ENCODE measurements at places on chromosomes 5 and 9.

GRCh38 chr5:114898602-114899001, 271.1 kb downstream of the TRIM36 start:
- H3K27me3 ChIP-seq = no peaks in the 10 kb centered on the region
- no peak overlapping the region for H3K27ac ChIP-seq
- no peak overlapping the region for H3K4me3 ChIP-seq
- DNase-seq = no peak

- no peaks in the 10 kb centered on the region for H3K27me3 ChIP-seq
- peaks cover 3% of the 10 kb centered on the region for H3K4me1 ChIP-seq
- no peaks in the 10 kb centered on the region for H3K36me3 ChIP-seq
- no peak for DNase-seq
- no peak overlapping the region for H3K4me3 ChIP-seq
Observed at GRCh38 chr9:120369608-120370220, 210.3 kb downstream of the CDK5RAP2 start.

DNA sequence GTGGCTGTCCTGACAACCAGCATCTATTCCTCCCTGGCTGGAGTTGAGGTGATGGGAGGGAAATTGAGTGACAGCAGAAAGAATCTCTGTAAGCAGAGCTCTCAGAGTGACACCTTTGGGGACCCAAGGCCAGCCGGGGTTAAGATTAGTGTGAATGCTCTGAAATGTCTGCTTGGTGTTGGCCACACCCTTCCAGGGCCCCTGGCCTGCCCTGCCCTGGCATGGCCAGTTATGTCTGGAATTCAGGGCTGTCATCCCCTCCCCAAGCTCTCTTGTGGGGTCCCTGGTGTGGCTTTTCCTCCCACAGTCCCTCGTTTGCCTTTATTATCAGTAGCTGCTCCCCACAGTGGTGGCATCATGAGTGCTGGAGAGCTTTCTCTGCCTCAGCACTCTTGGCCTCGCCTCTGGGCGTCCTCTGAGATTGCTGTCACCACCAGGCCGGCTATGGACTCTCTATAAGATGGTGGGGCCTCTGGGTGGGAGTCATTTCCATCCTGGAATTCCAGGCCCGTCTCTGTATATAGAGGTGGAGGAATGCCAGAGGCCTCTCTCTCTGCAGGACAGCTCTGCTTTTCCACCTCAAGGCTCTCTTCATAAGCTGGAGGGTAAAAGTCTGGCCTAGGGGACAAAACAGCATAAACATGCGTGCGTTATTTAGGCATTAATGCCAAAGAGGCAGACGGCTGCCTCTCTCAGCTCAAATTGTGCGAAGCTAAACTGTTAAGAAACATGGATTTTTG, 3.6 kb downstream of the TMEM252 start:
- no peak for DNase-seq
- no peaks in the 10 kb centered on the region for H3K36me3 ChIP-seq
- H3K27me3 ChIP-seq = no peaks in the 10 kb centered on the region
- H3K27ac ChIP-seq = no peak overlapping the region

- no peaks in the 10 kb centered on the region for H3K4me1 ChIP-seq
- DNase-seq = no peak
- no peaks in the 10 kb centered on the region for H3K27me3 ChIP-seq
- H3K27ac ChIP-seq = no peak overlapping the region
Observed at GRCh38 chr5:133921069-133921468, 47.4 kb downstream of the C5orf15 start.

DNA sequence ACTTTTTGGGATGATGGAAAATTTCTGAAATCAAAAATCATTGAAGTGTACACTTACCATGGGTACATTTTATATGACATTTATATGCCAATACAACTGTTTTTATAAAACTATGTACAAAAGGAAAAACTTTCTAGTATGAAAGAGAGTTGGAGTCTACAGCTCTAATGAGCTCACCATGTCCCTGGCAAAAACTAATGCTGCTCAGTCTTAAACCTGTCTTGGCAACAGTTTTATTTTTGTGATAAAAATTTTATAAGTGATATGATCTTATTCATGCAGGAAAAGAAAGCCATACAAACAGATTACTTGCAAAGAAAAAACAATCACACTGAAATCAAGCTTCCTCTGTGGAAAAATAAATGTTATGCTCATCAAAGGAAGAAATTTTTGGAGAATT, 78.9 kb upstream of the RASEF start:
- no peak overlapping the region for H3K4me3 ChIP-seq
- no peaks in the 10 kb centered on the region for H3K36me3 ChIP-seq
- H3K4me1 ChIP-seq = peaks cover 4% of the 10 kb centered on the region
- no peak for DNase-seq

GRCh38 chr9:6764011-6764410, 6.2 kb downstream of the KDM4C start:
- H3K4me3 ChIP-seq = no peak overlapping the region
- no peak for DNase-seq
- peaks cover 5% of the 10 kb centered on the region for H3K4me1 ChIP-seq

- H3K4me1 ChIP-seq = no peaks in the 10 kb centered on the region
- H3K27ac ChIP-seq = no peak overlapping the region
- DNase-seq = no peak
- peaks cover 10% of the 10 kb centered on the region for H3K27me3 ChIP-seq
- no peak overlapping the region for H3K4me3 ChIP-seq
Observed at GRCh38 chr9:117779760-117780159, 75.6 kb downstream of the TLR4 start.

GRCh38 chr5:139147483-139148087, 50.6 kb downstream of the SIL1 start:
- no peak overlapping the region for H3K4me3 ChIP-seq
- peak; percentile 33 for DNase-seq
- H3K4me1 ChIP-seq = peaks cover 26% of the 10 kb centered on the region
- H3K27me3 ChIP-seq = no peaks in the 10 kb centered on the region

- no peaks in the 10 kb centered on the region for H3K27me3 ChIP-seq
- H3K36me3 ChIP-seq = no peaks in the 10 kb centered on the region
- H3K4me3 ChIP-seq = no peak overlapping the region
- H3K4me1 ChIP-seq = no peaks in the 10 kb centered on the region
- DNase-seq = no peak
- no peak overlapping the region for H3K27ac ChIP-seq
Observed at GRCh38 chr5:123855609-123856008, 343.6 kb downstream of the CSNK1G3 start.

- H3K27ac ChIP-seq = no peak overlapping the region
- no peak overlapping the region for H3K4me3 ChIP-seq
- H3K4me1 ChIP-seq = no peaks in the 10 kb centered on the region
- DNase-seq = no peak
- no peaks in the 10 kb centered on the region for H3K27me3 ChIP-seq
Observed at GRCh38 chr5:60887746-60888145, 43.7 kb upstream of the ELOVL7 start.

GRCh38 chr9:14326264-14326826, 12.4 kb upstream of the NFIB start:
- H3K27me3 ChIP-seq = no peaks in the 10 kb centered on the region
- no peaks in the 10 kb centered on the region for H3K4me1 ChIP-seq
- H3K27ac ChIP-seq = no peak overlapping the region
- no peaks in the 10 kb centered on the region for H3K36me3 ChIP-seq
- H3K4me3 ChIP-seq = no peak overlapping the region

GRCh38 chr9:119802621-119803020, 433.4 kb upstream of the BRINP1 start:
- H3K4me3 ChIP-seq = no peak overlapping the region
- H3K4me1 ChIP-seq = no peaks in the 10 kb centered on the region
- H3K27ac ChIP-seq = no peak overlapping the region
- H3K27me3 ChIP-seq = no peaks in the 10 kb centered on the region
- no peaks in the 10 kb centered on the region for H3K36me3 ChIP-seq
- DNase-seq = peak; percentile 26

DNA sequence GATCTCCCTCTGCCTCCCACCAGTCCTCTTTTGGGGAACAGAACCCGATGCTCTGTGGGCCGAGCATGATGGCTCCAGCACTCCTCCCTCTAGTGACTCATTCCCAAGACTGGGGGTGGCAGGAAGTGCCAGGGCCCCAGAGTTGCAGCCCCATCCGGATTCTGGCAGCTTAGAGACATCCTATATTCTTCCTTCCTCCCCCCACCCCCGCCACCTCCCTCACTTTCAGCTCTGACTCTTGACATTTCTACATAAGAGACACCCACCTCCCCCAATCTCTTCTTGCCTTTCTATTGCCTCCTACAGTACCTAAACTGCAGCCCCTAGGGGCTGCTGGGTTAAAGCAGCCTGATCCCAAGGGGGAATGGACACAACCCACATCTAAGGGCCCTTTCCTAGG, 47.1 kb upstream of the MATR3 start:
- DNase-seq = no peak
- H3K27me3 ChIP-seq = no peaks in the 10 kb centered on the region
- no peaks in the 10 kb centered on the region for H3K4me1 ChIP-seq
- H3K36me3 ChIP-seq = no peaks in the 10 kb centered on the region

DNA sequence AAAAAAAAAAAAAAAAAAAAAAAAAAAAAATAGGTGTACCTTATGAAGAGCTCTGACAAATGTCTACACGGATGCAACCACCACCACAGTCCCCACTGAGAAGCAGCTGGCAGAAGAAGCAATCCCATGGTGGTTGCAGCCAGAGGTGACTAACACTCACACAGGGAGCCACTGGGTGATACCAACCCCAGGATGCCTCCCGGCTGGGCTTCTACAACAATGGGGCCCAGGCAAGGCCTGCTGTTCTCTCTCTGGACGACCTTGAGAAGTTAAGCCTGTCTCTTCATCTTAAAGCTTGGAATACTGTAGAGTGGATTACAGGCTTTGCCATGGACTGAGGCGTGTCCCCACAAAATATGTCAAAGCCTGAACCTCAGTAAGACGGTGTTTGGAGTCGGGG, 104.1 kb downstream of the ROR2 start:
- peaks cover 33% of the 10 kb centered on the region for H3K4me1 ChIP-seq
- H3K27ac ChIP-seq = no peak overlapping the region
- no peak overlapping the region for H3K4me3 ChIP-seq
- no peaks in the 10 kb centered on the region for H3K36me3 ChIP-seq

DNA sequence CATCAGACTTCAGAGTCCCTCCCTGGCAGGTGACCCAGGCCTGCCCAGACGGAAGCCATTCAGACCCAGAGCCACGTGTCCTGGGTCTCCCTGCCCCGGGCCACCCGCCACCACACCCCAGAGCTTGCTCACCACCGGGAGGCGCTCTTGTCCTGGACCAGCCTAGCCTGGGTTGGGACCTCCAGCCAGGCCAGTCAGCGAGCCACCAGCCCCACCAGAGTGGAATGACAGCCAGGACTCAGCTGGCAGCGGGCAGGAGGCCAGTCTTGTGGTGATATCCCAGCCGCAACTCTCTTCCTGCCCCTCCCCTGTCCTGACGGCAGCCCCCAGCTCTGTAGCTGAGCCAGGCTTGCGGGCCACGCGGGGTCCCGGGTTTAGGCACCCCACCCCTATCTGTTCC, 1.7 kb upstream of the PTGDS start:
- no peaks in the 10 kb centered on the region for H3K4me1 ChIP-seq
- H3K36me3 ChIP-seq = no peaks in the 10 kb centered on the region
- H3K27ac ChIP-seq = no peak overlapping the region
- no peaks in the 10 kb centered on the region for H3K27me3 ChIP-seq
- no peak for DNase-seq
- H3K4me3 ChIP-seq = no peak overlapping the region

GRCh38 chr5:97019435-97020117, 83.7 kb downstream of the LNPEP start:
- no peaks in the 10 kb centered on the region for H3K4me1 ChIP-seq
- H3K4me3 ChIP-seq = no peak overlapping the region
- peak overlapping the region; percentile 41 for H3K27ac ChIP-seq
- H3K27me3 ChIP-seq = no peaks in the 10 kb centered on the region
- peak; percentile 16 for DNase-seq
- H3K36me3 ChIP-seq = no peaks in the 10 kb centered on the region

DNA sequence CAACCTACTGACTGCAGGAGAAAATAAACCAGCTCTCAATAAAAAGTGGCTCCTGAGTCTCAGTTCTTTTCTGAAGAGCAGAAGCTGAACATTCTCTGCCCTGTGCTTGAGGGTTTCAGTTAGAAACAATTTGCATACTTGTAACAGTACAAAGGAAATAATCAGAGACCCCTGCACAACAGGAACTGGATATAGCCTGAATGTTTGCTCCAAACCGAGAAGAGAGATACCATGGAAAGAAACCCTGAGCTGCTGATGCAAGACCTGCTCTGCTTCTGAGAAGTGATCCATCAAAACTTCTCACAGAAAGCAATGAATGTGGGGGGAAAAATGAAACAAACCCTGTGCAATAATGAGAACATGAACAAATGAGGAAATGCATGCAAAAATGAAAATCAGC, 592.9 kb downstream of the SEMA5A start:
- H3K36me3 ChIP-seq = no peaks in the 10 kb centered on the region
- DNase-seq = no peak
- no peaks in the 10 kb centered on the region for H3K27me3 ChIP-seq
- H3K4me3 ChIP-seq = no peak overlapping the region
- H3K27ac ChIP-seq = no peak overlapping the region

DNA sequence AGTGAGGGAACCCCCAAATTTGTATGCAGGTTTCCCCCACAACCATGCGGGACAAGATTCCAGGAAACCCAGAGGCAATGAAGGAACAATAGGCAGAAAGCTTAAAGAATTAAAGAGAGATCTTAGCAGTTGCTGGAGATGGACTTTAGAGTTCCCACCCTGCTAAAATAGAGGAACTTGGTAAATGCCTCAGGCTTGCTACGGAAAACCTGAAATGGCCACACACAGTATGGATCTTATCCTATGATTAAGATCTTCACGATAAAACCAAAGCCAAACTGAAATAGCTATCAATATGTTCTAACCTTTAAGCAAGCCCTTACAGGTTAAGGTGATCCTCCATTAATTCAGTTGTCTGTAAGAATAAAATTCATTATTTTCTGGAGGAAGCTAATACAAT, 148.3 kb downstream of the RANBP17 start:
- H3K4me3 ChIP-seq = no peak overlapping the region
- no peaks in the 10 kb centered on the region for H3K36me3 ChIP-seq
- H3K27ac ChIP-seq = no peak overlapping the region
- DNase-seq = no peak
- no peaks in the 10 kb centered on the region for H3K4me1 ChIP-seq

GRCh38 chr9:19481121-19481870, 72.5 kb downstream of the ACER2 start:
- no peak for DNase-seq
- no peak overlapping the region for H3K27ac ChIP-seq
- no peak overlapping the region for H3K4me3 ChIP-seq
- no peaks in the 10 kb centered on the region for H3K36me3 ChIP-seq
- no peaks in the 10 kb centered on the region for H3K27me3 ChIP-seq

DNA sequence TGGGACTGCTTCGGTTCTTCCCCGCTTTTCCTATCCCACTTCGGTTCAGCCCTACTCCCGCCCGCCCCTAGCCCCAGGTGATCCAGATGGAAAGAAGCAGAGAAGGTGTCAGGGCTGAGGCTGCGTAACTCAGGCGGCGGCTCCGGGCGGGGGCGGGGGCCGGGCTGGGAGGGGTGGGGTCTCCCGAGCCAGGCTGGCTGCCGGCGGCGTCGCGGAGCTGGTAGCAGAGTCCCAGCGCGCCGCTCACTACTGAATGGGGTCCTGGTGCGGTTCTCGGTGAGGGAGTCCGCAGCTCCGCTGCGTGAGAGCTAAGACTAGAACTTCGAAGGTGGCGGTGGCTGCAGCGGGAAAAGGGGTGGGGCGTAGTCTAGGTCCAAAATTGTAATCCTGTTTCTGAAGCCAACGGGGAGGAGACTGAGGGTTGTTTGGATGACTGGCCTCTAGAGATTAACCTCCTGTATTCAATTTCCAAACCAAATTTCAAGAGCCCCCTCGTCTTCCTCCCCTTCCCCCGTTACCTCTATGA, 1.4 kb downstream of the PRR16 start:
- DNase-seq = peak; percentile 58
- peak overlapping the region; percentile 80 for H3K4me3 ChIP-seq

- H3K27ac ChIP-seq = peak overlapping the region; percentile 59
- peak; percentile 24 for DNase-seq
- no peaks in the 10 kb centered on the region for H3K36me3 ChIP-seq
- H3K27me3 ChIP-seq = no peaks in the 10 kb centered on the region
Observed at GRCh38 chr9:4020038-4020754, 279.7 kb downstream of the GLIS3 start.
